Skeletal muscle cell (primary cell): ENCODE measurements at places on chromosomes 1 and 21.

GRCh38 chr21:37006486-37007291 is at the start of gene RIPPLY3:
Gene RIPPLY3 (plus strand): TSS chr21:37006702. CDS start chr21:37006773, 71 bp downstream.
- DNase-seq, result no peak

- DNase-seq, result no peak
These were observed 27.8 kb downstream of the GBP6 start for GRCh38 chr1:89391686-89392085.

DNA sequence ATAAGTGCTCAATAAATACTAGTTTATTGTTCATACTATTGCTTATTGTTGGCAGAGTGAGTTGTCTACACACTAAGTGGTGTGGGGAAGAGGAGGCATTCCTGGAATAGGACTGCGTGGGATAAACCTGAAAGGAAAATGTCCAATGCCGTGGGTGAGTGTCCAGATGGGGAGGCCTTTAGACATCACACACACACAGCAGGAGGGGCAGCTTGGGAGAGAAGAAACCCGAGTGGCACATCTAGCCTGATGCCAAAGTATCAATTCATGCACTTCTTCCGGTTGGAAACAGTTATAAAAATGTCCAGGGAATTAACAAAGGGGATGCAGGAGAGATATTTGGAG is 27.3 kb downstream of the CCN1 start:
- no peak for DNase-seq

GRCh38 chr1:15598436-15598835 is 13.6 kb upstream of the AGMAT start:
- no peak for DNase-seq

GRCh38 chr1:66383611-66384010 is 150.3 kb upstream of the SGIP1 start:
- no peak for DNase-seq

- DNase-seq, result no peak
These were observed 24.8 kb downstream of the RSPH1 start for GRCh38 chr21:42471206-42471605.

DNA sequence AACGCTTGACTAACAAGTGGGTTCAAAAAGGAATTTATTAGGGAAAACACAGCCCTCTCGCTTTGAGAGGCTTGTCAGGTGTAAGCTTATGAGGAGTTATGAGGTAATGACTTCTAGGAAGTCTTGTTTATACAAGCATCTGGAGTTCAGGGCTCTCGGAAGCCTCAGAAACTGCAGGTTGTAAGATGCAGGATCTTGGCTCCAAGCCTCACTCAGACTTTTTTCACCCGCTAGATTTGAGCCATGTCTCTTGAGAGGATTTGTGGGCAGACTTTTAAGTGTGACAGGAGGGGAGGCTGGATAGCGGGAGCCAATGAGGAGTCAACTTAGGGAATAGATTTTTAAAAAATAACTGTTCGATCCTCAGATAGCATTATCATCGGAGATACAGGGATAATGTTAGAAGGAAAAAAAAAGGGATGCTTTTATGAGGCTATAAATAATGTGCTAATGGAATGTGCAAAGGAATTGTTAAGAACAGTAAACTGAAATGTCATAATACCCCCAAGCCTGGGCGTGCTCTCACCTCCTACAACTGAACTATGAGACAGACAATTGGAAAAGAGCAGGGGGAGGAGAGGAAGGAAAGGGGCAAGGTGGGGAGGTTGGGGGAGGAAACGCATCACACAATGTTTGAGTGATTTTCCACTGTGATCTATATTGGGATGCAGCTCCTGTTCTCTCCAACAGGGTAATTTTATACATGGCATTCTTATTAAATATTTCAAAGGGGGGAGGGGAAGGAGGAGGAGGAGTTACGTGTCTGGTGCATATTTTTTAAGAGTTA is 107.4 kb upstream of the ESRRG start:
- no peak for DNase-seq

DNA sequence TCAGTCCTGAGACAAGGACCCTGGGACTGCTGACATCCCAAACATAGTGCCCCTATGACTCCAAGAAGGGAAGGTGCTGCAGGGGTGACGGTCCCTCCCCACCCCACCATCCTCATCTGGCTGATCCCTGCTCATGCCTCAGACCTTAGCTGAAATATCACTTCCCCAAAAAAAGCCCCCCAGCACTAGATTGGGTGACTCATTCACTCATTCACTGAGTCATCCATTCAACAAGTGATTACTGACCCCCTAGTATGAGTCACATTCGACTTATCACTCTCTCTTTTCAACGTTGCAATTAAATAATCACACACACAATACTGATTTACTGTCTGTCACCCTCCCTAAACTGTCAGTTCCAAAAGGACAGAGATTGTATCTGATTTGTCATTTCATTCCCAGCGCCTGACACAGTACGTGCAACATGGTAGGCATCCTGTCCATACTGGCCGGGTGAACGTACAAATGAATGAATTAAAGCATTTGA is 48.6 kb downstream of the HIVEP3 start:
- no peak for DNase-seq

- DNase-seq, result no peak
These were observed 80.5 kb downstream of the OMA1 start for GRCh38 chr1:58465825-58466629.
